ENCODE measurements at places on chromosomes 2 and 18.

GRCh38 chr2:39739386-39739785, 39.7 kb downstream of the THUMPD2 start:
- DNase-seq = no peak

- no peak for DNase-seq
These were observed 37.8 kb downstream of the CYP26B1 start for GRCh38 chr2:72109904-72110303.

DNA sequence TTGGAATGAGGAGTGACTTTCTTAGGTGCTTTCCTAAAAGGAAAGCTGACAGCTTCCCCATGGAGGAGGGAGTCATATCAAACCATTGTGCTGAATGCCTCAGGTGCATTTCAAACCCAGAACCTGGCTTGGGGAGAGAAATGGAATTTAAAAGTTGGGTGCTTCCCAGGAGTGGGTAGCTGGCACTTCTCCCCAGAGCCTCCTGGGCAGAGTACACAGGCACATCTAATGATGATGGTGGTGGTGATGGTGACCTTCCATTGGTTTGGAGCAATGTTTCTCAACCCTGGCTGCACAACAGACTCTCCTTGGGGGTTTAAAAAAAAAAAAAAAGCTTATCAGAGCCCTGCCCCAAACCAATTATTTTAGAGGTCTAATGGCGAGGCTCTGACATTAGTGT, 8.3 kb downstream of the FOSL2 start:
- DNase-seq = no peak

- no peak for DNase-seq
These were observed 207.5 kb upstream of the FOSL2 start for GRCh38 chr2:28185153-28185552.

- no peak for DNase-seq
These were observed 506.5 kb upstream of the NRP2 start for GRCh38 chr2:205175831-205176230.

GRCh38 chr2:20578895-20579825, 71.7 kb downstream of the HS1BP3 start:
- DNase-seq = peak; percentile 97

DNA sequence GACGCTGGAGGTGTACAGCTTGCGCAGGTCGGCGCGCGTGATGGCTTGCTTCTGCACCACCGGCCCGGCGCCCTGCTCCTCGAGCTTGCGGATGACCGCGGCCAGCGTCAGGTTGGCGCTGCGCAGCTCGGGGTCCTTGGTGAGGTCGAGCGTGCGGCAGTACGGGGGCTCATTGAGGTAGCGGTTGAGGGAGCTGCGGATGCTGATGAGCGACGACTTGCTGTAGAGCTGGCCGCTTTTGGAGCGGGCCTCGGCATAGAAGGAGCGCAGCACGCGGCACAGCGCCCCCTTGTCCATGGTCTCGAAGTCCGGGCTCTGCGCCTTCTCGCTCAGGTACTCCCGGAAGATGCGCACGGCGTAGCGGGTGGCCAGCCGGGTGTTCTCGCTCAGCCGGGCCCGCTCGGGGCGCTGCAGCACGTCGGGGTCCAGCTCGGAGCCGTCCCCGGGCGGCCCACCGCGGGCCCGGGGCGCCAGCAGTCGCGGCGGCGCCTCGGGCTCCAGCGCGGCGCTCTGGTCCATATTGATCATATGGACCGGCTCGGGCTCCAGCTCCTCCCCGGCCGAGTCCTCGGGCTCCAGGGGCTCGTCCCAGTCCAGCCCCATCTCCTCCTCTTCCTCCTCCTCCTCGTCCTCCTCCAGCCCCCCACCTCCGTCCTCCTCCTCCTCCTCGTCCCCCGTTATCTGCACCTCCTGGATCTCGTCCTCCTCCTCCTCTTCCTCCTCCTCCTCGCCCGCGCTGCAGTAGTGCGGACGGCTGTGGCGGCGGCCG, 523 bp downstream of the KCTD1 start:
- no peak for DNase-seq

DNA sequence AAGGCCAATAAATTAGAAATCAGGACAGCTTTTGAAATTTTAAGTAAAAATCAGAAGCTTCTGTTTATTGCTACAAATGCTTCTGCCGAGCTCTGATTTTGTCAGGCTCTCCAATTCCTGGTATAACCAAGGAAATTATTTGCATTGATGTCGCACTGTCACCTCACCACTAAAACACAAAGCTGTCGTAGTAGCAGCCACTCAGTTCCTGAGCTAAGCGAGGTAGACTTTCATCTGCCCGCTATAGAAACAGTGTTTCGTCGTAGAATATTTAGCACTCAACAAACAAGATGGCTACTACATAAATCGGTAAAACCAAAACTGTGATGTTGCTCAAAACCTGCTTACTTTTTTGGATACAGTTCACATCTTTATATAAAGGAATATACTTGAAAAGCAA, 141.3 kb upstream of the FOSL2 start:
- no peak for DNase-seq

- DNase-seq = no peak
These were observed 53.1 kb downstream of the PDCL3 start for GRCh38 chr2:100615886-100616285.

- DNase-seq = no peak
These were observed 395.6 kb downstream of the ARHGAP15 start for GRCh38 chr2:143524559-143525401.

DNA sequence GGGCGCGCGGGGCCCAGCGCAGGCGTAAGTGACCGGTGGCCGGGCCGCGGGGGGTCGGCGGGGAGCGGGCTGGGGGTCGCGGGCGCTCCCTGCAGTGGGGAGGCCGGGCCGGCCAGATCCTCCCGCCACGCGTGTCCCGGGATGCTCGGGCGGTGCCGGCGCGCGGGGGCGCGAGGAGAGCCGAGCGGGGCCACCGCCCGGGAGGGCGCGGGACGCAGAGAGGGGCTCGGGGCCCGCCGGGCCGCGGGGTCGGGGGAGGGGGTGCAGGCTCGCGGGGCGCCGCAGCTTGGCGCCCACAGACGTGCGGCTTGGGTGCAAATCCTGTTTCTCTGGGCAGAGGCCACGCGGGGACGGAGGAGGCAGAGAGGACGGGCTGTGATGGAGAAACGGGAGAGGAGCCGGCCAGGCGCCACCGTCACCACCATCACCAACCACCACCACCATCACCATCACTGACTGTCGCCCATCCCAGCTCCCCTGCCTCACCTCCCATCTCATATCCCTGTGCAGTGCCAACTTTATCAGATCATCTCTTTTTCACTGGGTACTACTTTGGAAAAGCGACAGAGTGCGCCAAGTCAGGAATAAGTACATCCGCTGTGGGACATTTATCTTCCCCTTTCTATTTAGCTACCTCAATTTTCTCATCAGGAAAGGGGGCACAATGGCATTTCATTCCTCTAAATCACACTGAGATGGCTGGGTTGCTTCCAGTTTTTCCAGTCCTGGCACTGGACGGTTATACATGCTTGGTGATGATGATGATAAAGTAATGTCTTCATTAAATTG, 97.2 kb upstream of the GPR45 start:
- no peak for DNase-seq

- peak; percentile 20 for DNase-seq
These were observed 2.4 kb upstream of the ARHGEF4 start for GRCh38 chr2:130834091-130834930.

- DNase-seq = no peak
These were observed 322.0 kb downstream of the SUCLG1 start for GRCh38 chr2:84137034-84137433.

GRCh38 chr2:68403199-68403644, 38.1 kb downstream of the PLEK start:
- no peak for DNase-seq

- DNase-seq = no peak
These were observed 550.2 kb upstream of the SETBP1 start for GRCh38 chr18:44130376-44130942.

DNA sequence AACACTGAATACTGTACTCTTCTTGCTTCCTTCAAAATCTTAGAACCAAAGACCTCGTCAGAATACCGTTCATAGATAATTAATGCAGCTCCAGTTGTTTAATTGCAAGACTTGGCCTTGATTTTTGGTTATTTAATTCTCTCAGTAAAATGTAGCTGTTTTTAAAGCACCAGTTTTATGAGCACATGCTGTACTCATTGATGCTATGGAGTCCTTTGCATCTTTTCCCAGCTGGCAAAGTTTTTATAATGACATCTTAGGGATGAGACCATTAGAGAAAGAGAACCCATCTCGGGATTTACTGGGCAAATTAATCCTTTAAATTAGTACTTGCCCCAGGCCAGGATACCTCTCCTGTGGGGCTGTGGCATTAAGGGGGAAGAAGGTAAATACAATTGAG, 199.3 kb downstream of the MEMO1 start:
- no peak for DNase-seq

DNA sequence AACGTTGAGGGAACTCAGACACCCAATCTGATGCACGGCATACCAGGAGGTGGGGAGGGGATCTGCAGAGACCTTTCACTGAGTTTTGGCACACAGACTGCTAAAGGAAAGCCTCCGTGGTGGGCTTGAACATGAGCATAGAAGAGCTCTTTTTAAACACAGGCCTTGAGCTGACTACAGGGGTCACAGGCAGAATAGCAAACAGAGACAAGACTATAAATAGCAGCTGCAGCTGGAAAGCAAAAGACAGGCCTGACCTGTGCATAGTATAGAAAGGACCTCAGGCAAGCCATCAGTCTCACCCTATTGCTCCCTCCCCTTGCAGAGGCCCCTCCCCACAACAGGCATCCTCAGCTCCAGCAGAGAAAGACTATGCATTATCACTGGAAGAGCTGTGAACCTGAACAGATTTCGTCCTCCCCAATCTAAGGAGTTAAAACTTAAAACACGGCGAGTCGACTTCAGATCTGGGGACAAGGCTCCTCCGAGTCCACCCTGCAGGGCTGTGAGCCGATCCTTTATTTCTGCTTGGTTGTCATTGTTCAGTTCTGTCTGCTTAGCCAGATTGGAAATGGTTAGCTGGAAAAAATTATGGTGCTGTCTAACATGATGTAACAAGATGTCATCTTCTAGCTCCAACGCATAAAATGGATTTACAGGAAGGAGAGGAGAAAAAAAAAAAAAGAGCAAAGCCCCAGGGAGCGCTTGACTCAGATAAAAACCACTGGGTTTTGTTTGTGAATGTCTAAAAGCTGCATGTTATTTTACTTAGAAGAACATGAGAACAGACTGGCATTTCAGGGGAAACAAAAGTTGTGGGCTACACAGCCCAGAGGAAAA, 25.2 kb upstream of the LCLAT1 start:
- DNase-seq = peak; percentile 22
